NCI-H1092 (cell line): ENCODE measurements at places on chromosomes 3 and 15.

DNA sequence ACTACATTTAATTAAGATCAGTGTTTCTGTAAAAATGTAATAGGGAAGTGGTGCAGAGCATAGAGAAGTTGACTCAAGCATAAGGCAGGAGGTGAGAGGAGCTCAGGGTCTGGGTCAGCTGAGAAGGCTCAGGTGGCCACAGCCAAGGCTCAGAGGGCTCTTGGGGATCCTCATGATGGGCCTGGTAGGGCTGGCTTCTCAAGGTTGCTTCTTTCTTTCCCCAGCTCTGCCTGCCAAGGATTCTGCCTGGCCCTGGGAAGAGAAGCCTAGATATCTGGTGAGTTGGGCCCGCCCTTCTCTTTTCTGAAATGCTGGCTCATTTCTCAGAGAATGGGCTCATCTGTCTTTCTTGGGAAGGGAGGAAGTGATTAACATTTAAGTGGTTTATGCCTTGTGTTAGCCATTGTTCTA lies 6.5 kb downstream of the ZNF589 start:
- DNase-seq = no peak

DNA sequence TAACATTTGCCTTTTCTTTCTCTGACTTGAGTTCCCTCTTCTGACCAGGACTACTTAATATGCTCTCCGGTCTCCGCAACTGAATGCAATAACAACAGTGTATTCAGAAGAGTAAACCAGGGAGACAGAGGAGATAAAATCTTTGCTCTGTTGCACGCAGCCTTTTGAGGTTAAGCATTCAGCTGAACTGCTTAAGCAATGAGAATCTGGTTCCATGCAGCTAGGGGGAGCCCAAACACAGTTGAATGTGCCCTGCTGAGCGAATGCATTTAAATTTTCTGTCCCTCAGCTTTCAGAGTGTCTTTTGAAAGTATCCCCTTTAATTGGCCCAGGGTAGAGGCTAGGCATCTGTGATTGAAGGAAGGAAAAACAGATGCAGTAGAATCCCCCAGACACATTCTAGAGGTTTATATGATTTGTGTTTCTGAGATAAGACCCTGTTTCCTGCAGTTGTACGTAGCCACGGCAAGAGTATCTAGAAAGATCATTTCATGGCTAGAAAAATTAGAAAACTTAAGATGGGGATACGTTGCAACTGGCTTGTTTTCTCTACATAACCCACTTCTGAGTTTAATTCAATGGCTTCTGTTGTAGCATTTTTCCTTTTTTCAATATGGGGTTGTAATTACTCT lies 309.6 kb downstream of the TUSC7 start:
- DNase-seq = peak; percentile 66

- no peak for DNase-seq
These were observed 69.3 kb downstream of the LRRC28 start for GRCh38 chr15:99320374-99321215.

DNA sequence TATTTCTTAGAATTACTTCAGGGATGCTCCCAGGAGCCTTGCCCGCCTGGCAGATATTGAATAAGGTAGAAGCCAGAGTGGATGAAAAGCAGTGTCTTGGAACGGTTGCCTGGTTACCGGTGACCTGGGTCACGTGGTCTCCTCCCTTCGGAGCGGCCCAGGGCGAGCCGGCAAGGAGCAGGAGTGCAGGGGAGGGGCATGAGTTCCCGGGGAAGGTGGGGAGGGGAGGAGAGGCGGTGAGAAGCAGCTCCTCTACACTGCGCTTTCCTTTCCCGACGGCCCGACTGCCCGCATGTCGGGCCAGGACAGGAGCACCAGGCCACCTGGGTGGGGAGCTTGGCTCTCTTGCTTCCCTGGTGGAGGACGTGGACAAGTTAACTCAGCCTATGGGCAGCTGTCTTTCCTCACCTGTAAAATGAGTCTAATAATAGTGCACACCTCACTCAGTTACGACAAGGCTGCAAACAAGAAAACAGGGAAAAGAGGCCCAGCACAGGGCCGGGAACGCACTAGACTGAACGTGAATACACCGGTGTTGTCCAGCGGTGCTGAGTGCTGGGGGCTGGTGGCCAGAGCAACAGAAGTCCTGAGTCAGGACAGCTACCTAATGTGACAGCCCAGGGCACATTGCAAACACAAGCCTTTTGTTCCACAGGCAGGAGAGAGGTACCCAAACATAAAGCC lies 198.3 kb downstream of the ADAMTS9 start:
- peak; percentile 70 for DNase-seq

GRCh38 chr3:36804295-36805055 lies 40.1 kb upstream of the DCLK3 start:
- DNase-seq = no peak

GRCh38 chr3:18241837-18242236 lies 183.3 kb downstream of the SATB1 start:
- DNase-seq = no peak

DNA sequence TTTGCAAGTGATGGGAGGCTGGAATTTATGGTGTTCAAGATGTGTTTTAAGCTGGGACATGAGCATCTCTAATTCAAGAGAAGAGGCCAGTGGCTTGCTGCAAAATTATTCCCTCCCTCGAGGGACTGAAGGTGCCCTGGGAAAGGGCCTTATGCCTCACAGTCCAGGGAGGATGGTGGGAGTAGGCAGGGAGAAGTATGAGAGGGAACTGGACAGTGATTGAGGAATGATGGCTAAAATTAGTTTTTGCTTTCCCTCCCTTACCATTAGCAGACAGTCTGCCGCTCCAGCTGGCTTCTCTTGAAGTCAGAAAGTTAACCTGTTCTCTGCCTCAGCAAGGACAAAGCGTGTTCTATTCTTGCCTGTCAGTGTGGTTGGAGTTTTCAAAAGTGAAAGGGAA lies 139.8 kb upstream of the SEMA6D start:
- DNase-seq = no peak
